ENCODE measurements at places on chromosomes 16 and 17.

GRCh38 chr17:75650874-75651273 is 16.1 kb downstream of the RECQL5 start:
- DNase-seq: no peak

DNA sequence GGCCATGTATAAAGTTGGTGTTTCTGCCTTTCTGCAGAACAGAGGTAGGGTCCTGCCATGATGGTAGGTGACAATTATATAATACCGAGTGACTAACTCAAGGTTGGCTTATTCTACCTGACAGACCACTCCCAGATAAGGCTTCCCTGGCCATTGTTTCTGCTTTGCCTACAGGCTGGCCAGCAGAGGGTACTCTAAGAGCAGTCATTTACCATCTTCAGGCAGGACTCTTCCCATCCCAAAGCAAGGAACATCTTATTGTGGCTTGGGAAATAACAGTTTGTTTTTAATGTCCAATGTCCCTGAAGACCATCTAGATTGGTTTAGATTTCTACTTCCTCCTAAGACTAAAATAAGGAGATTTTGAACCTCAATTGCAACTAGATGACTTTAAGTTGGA is 74.1 kb downstream of the SNX11 start:
- DNase-seq: no peak

DNA sequence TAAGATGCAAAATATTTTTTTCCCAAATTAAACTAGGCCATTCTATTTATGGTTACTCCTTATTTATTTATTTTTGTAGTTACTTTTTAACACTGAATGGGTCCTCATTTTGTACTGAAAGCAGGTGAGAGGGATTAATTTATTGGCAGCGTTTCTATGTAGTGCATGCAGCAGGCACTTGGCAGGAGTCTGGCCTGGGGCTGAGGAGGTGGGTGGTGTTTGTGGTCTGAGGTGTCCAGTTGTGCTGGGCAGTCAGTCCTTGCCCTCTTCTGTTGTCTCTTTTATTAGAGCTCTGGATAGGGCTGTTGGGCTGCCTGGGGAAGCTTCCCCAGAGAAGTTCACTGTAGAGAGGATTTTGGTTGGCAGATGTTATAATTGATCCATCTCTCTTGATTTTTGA is 12.7 kb downstream of the SEC14L1 start:
- DNase-seq: no peak

- peak; percentile 17 for DNase-seq
Measured at GRCh38 chr16:74862743-74863244, 88.2 kb upstream of the FA2H start.

DNA sequence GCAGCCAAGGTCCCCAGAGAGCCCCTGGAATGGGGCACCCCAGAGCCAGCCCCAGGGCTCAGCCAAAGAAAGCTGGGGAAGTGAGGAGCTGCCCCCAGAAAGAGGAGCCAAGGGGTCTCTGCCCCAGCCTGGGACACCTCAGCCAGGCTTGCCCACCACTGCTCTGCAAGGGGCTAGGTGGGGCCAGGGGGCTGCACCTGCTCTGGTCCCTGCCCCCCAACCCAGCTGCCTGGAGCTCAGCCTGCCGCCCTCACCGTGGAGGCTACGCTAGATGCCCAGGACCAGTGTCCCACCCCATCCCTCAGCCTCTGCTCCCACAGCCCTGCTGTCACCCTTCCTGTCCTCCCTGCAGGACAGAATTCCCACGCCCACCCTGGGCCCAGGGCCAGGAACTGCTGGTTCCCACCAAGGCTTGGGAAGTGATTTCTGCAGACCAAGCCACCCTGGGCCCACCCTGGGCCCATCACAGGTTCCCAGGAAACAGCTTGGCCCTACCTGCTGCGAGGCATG is 28.1 kb upstream of the KRT17 start:
- DNase-seq: no peak

DNA sequence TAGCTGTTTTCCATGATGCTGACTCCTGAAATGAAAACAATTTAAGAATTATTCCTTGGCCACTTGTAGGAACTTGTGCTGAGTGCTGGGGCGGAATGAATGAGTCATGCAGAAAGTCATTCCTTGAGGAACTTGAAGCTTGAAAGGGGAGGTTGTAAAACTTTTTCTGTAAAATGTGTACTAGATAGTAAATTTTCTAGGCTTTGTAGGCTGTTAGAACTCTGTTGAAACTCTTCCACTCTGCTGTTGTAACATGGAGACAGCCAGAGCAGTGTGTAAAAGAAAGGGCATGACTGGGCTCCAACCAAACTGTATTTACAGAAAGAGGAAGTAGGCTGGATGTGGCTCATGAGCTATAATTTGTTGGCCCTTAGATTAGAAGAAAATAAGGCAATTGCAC is 46.1 kb downstream of the ABCA8 start:
- DNase-seq: no peak

DNA sequence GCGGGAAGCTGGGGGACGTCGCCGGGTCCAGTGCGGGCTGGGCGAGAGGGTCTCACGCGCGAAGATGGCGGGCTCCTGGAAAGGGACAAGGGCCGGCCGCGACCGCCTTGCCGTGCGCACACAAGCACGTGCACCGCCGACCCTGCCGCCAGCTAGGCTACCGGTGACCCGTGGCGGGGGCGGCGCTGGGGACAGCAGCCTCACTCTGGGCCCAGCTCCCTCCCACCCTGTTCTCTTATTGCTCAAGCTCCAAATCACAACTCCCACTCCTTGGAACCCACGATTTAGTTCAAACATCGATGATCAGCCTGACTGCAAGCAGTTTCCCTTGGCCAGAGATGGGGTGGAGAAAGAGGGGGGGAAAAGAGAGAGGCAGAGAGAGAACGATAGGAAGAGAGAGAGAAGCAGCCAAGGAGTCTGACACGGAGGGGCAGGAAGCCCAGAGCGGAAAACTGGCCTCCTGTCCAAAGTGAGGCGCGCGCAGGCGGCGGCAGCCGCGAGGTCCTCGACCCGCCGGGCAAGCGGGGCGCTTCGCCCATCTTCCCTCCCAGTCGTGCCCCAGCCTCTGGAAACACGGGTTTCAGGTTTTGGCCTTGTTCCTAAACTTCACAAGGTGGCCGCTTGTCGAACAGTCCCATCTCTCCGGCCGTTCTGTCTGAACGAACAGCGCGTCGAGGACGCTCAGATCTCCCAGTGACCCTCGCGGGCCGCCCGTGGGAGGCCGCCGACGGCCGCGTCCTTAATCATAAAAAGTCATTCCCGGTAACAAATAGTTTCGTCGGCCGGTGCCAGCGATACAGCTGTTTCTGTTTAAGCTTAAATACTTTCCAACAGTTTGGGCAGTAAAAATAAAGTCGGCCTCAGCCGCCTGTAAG is 1.7 kb upstream of the CBX8 start:
- DNase-seq: no peak

- no peak for DNase-seq
Measured at GRCh38 chr16:66480265-66481080, 53.4 kb downstream of the BEAN1 start.

DNA sequence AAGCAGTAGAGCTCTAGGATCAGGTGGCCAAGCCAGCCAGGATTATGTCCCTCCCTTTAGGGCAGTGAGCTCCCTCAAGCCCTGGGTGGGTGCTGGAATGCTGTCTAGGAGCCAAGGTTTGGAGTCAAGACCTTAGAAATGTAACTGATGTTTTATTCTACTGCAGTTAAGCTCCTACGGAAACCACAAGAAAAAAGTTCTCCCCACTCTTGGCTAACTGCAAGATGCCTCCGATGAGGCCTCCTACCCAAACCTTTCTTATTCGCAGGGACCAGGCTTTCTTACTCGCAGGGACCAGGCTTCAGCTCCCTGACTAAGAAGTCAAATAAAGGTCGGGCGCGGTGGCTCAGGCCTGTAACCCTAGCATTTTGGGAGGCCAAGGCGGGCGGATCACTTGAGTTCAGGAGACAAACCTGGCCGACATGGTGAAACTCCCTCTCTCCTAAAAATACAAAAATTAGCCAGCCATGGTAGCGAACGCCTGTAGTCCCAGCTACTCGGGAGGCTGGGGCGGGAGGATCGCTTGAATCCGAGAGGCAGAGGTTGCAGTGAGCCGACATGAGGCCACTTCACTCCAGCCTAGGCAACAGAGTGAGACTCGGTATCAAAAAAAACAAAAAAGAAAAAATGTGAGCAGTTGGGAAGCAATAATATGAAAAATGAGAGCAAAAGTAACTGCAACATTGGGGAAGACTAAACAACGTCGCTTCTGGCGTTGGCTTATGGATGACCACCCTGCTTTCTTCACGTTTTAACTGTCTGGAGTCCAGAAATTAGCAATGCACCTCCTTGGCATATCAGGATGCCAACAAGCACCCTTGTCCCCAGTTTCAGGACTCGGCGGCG is 31.7 kb upstream of the ARL4D start:
- DNase-seq: no peak

DNA sequence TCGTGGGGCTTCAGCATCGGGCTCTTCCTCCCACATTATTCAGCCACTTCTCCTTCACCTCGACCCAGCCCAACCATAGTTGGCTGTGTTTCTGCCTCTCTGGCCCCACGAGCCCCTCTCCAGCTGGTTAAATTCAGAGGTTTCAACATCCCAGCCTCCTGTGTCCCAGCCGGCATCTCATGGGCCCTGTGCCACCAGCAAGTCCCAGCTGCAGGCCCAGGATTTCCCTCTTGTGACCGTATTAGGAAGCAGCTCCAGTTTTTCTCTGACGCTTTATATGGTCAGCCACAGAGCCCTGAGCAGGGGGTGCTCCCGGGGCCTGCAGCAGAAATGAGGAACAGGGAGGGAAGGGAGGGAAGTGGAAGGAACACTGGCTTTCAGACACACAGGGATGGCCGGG is 27.4 kb downstream of the MYH11 start:
- no peak for DNase-seq

- DNase-seq: no peak
Measured at GRCh38 chr17:52157603-52158449, 688 bp downstream of the CA10 start.

DNA sequence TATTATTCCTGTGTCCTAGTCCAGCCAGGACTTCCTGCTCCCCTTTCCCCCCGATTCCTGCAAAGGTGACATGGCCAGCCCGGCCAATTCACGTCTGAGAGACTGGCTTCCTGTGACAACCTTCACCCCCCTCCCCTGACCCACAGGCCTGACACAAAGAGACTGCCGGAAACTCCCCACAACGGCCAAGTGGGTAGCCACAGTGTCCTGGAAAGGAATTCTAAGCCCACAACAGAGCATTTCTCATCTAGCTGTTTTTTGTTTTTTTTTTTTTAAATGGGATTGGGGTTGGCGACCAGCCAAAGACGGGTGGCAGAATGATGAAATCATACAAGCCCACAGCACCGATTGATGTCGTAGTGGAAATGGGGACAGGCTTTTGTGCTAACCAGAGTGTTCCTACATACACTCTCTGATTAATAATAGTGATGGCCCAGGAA is 2.8 kb upstream of the XAF1 start:
- DNase-seq: peak; percentile 70

DNA sequence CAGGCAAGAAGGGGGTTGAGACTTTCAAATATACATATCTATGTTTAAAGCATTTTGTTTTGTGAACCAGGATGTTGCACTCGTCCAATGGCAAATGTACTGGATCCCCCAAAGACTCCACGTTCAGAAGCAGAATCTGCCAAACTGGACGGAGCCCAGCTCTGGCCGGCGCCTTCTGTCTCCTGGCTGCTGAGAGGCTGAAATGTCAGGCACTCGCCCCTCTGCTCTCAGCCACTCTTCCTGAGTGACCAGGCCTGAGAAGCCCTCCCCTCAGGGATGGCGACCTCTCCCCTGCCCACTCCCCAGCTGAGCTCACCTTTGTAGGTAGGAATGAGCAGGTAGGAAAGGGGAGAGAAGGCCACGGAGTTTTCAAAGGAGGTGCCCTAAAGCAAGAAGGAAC is 187.5 kb upstream of the FOXF1 start:
- no peak for DNase-seq

GRCh38 chr17:14125518-14126137 is 56.3 kb downstream of the COX10 start:
- no peak for DNase-seq

DNA sequence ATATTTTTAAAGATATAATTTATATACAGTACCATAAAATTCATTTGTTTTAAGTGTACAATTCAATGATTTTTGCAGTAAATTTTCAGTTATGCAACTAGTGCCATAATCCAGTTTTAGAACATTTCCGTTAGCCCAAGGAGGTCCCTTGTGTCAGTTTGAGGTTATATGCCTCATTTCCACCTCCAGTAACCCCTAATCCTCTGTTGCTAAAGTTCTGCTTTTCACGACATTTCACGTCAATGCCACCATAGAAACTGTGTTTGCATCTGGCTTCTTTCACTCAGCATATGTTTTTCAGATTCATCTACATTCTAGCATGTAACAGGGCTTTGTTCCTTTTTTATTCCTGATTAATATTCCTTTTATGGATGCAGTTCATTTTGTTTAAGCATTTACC is 42.4 kb upstream of the NUDT7 start:
- DNase-seq: no peak

DNA sequence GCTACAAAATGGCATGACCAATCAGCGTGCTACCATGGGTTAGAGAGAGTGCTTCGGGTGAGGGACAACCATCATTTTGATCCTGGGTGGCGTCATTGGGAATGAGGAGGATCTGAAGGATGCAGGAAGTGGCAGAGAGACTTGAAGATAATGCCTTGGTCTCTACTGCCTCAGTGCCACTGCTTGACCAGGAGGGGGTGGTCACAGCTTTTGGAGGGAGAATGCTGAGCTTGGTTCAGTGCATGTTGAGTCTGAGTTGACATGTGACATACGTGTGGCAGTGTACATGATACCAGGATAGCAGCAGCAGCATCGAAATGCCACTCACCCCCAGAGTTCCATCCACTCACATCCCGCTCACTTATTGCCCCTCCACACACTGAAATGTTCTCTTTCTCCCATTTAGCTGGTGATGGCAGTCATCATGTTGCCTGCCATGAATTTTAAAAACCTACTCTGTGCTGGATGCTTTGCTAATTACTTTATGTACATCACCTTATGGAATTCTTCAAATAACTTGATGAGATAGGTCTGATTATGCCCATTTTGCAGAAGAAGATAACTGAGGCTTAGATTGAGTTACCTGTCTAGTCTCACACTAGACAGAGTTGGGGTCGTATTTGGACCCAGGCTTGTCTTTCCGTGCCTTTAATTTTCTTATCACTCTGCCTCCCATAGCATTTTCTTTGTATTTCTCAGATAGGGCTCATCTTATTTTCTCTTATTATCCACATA is 36.7 kb downstream of the ARSG start:
- DNase-seq: no peak

- no peak for DNase-seq
Measured at GRCh38 chr16:73145166-73145880, 97.4 kb upstream of the ZFHX3 start.
